ENCODE measurements at places on chromosomes 1 and 21. TPM values are rescaled to one million over a fixed set of nuclear protein-coding genes. Genes with fewer than 3 reads are reported as not detected.

OR2T35 gene
- polyA plus RNA-seq = not detected

DNA sequence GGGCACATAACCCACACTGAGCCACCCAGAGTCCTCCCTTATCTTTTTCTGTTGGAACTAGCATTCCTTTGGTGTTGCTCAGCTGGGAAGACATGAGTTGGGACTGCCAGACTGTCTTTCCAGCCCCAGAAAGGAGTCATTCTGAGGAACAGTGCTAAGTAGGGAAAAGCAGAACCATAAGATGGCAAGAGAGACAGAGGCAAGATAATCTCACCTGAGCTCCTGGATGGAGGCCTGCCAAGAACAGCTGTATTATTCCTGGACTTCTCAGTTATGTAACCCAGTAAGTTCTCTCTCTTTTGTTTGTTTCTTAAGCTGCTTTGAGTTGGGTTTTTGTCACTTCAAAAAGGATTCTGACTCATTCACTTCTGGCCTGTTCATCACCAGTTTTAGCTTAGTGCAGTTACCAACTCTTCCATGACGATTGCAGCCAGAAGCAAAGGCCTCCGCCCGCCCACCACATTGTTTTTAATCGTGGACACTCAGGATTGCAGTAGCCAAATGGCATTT, 134.4 kb downstream of the OMA1 start:
- no peak overlapping the region for H3K4me3 ChIP-seq
- no peaks in the 10 kb centered on the region for H3K4me1 ChIP-seq
- H3K36me3 ChIP-seq = no peaks in the 10 kb centered on the region
- no peak overlapping the region for H3K27ac ChIP-seq

CHRM3 gene
- polyA plus RNA-seq = 3.4 TPM

GRCh38 chr1:11071463-11072215, 11.8 kb upstream of the SRM start:
- H3K27me3 ChIP-seq = no peaks in the 10 kb centered on the region
- H3K4me3 ChIP-seq = no peak overlapping the region
- no peak for DNase-seq
- peaks cover 88% of the 10 kb centered on the region for H3K36me3 ChIP-seq

EDN2 gene
- polyA plus RNA-seq = 0.32 TPM

DNA sequence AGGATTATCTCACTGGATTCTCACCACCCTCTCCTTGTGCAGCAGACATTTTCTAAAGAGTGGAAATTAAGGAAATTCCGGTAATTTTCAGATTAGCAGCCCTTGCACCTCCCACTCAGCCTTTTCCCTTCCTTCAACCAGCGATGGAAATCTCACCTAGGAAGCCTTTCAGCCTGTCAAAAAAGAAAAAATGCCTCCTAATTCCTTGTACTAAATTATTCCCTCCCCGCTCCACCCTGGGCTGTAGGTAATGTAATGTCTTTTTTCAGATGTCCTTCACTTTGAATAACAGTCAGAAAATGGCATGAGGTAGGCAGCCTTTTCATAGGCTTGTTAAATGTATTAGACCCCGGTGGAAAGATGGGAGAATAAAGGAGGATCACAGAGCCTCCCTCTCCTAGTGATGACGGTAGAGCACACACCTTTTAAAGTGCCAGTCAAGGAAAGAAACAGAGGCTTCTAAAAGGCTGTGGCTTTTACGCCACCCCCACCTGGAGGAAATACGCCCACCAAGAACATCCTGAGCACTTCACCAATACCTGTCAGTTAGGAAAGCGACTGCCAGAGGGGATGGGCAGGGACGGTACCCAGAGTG, 62.8 kb upstream of the NEK2 start:
- DNase-seq = no peak
- no peak overlapping the region for H3K4me3 ChIP-seq
- H3K4me1 ChIP-seq = no peaks in the 10 kb centered on the region
- no peaks in the 10 kb centered on the region for H3K27me3 ChIP-seq
- H3K36me3 ChIP-seq = no peaks in the 10 kb centered on the region

DNA sequence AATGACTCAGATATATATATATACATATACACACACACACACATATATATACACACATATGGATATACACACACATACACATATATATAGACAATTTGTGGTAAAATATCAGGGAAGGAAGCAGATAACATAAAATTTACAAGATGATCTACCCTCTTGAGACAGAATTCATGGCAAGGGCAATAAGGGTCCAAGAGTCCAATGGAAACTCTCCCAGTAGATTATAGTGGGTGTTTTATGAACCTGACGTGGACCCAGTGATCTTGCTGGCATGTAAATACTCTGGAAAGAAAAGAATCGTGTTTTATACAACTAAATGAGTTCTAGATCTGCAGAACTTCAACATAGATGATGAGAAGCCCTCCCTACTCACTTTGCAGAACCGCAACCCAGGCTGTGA, 49.3 kb downstream of the DENND1B start:
- no peak overlapping the region for H3K4me3 ChIP-seq
- no peak for DNase-seq
- H3K4me1 ChIP-seq = no peaks in the 10 kb centered on the region
- no peaks in the 10 kb centered on the region for H3K27me3 ChIP-seq

LEFTY2 gene
- polyA plus RNA-seq = 2.6 TPM
